ENCODE measurements at places on chromosomes 2 and 18. TPM values are rescaled to one million over a fixed set of nuclear protein-coding genes. Genes with fewer than 3 reads are reported as not detected.

The SFT2D3 gene
- total RNA-seq: 12.1 TPM

The COL6A3 gene
- total RNA-seq: 544 TPM

The GPR45 gene
- not detected for total RNA-seq

The MRO gene
- 0.40 TPM for total RNA-seq

The NETO1 gene
- not detected for total RNA-seq

The GMPPA gene
- 34.5 TPM for total RNA-seq

The BABAM2 gene
- total RNA-seq: 43.5 TPM

The UGT1A4 gene
- total RNA-seq: not detected

The MGAT4A gene
- 16.7 TPM for total RNA-seq

DNA sequence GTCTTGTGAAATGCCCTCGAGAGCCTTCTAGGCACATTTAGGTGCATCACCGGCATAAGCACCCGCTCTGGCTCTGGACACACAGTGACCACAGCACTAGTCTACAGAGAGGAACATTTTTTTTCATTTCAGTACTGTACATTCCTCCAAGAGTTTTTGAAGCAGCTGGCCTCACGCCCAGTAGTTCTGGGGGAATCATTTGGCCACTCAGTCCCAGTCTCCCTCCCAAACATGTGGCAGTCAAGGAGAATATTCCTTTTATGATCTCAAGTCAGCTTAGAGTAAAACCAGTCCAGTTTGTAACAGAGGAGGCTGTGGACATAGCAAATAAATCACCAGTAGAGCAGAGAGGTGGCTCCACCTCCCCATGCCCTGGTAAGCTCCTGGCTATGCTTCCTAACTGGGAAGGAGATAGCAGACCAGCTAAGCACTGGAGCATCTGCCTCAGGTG lies 48.1 kb downstream of the KCNE4 start:
- peak; percentile 33 for DNase-seq

- no peak for DNase-seq
Observed at GRCh38 chr18:8719192-8719591, 13.8 kb downstream of the MTCL1 start.

DNA sequence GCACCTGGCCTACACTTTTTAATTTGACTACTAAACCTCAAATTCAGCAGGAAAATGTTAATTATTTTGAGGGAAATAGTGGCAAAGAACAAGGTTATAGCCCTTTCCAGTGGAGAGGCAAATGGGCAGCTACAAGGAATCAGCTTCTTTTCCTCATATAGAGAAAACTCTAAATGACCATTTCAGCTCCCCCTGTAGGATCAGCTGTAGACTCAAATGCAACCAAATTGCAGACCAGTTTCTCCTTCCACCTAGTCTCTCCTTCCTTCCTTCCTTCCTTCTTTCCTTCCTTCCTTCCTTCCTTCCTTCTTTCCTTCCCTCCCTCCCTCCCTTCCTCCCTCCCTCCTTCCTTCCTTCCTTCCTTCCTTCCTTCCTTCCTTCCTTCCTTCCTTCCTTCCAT lies 158.2 kb downstream of the ZEB2 start:
- no peak for DNase-seq

GRCh38 chr2:196099916-196100315 lies 31.3 kb upstream of the DNAH7 start:
- DNase-seq: no peak

GRCh38 chr2:176122683-176123410 lies at the start of gene HOXD9:
Gene HOXD9 (plus strand): TSS chr2:176122719. CDS start chr2:176122769, 50 bp downstream.
- DNase-seq: no peak

GRCh38 chr2:85528355-85528754 lies 10.6 kb upstream of the MAT2A start:
- DNase-seq: no peak

GRCh38 chr2:159226059-159226461 lies 60.4 kb downstream of the WDSUB1 start:
- DNase-seq: no peak

- no peak for DNase-seq
Observed at GRCh38 chr2:101714118-101714517, 16.6 kb downstream of the MAP4K4 start.

GRCh38 chr2:17476830-17477229 lies 41.4 kb downstream of the RAD51AP2 start:
- DNase-seq: no peak

DNA sequence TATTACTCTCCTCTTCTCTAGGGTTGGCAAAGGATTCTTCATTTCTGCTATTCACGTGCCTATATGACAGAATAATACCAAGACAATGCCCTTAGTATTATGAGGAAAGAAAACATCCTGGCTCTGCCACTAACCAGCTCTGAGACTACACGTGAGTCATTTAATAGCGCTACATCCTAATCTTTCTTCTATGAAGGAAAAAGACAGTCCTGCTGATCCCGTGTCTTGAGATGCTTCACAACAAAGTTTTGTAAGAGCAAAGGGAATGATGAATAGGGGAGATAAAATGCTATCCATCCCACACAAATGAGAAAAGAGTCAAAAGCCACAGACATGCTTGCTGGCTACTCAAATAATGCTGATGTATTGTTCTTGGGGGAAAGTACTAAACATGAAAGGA lies 152.8 kb downstream of the PID1 start:
- no peak for DNase-seq

GRCh38 chr2:221346411-221346810 lies 225.7 kb downstream of the EPHA4 start:
- no peak for DNase-seq

- no peak for DNase-seq
Observed at GRCh38 chr2:231189571-231190495, 8.6 kb upstream of the ARMC9 start.

DNA sequence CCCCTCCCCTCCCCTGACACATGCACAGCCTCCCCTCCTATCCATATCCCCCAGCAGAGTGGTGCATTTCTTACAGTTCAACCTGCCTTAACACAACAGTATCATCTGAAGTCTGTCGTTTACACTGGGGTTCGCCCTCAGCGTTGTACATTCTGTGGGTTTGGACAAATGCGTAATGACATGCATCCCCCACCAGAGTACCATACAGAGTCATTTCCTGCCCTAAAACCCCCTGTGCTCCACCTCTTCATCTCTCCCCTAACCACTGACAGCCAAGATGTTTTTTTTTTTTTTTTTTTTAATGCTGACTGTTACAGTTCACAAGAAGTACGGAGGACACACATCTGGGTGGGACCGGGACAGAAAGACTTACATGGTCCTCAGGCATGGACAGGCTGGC lies 22.6 kb downstream of the POMC start:
- no peak for DNase-seq

GRCh38 chr2:12797815-12798214 lies 81.1 kb downstream of the TRIB2 start:
- DNase-seq: no peak

DNA sequence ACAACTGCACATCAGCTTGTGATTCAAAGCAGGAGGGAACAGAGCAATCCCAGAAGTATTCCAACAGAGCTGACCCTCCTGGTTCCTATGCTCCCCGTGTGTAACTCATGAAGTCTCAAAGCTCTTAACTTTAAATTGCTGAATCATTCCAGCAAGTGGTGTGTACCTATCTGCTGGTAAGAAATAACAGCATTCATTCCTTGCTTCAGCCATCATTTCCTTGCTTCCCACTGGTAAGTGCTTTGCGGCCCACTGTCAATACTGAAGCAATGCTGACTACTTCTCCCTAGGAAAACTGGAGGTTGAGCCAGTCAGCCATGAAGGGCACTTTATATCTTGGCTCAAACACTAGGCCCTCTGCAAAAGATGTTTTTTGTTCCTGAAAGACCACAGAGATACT lies 222.4 kb downstream of the EXOC6B start:
- DNase-seq: no peak

GRCh38 chr2:3461801-3462492 lies 57.4 kb downstream of the ADI1 start:
- DNase-seq: no peak

GRCh38 chr18:58732471-58732870 lies 61.2 kb downstream of the MALT1 start:
- no peak for DNase-seq

GRCh38 chr2:45860136-45861121 lies 209.0 kb downstream of the PRKCE start:
- DNase-seq: no peak

- DNase-seq: no peak
Observed at GRCh38 chr2:212477571-212477970, 61.0 kb downstream of the ERBB4 start.

DNA sequence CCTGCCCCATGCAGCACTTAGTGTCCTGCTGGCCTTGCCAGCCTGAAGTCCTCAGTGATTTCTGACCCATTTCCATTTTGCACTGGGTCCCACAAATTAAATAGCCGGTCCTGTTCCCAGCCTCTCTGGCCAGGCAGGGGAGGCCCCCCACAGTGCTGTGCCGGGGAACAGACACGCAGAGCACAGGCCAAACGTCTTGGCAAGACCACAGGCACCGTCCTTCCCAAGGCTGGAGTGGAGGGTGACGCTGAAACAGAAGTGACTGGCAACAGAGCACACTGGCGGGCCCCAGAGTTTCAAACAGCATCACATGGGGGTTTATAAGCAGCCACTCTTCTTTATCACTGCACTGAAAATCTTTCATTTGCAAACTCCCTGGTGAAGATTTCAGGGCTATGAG lies 52.2 kb downstream of the EDAR start:
- no peak for DNase-seq

- DNase-seq: no peak
Observed at GRCh38 chr2:96491860-96492497, 13.2 kb downstream of the NEURL3 start.

- DNase-seq: no peak
Observed at GRCh38 chr2:170177950-170178781, at the start of gene MYO3B. Gene MYO3B (plus strand): TSS chr2:170178147. CDS start chr2:170178288, 141 bp downstream.

DNA sequence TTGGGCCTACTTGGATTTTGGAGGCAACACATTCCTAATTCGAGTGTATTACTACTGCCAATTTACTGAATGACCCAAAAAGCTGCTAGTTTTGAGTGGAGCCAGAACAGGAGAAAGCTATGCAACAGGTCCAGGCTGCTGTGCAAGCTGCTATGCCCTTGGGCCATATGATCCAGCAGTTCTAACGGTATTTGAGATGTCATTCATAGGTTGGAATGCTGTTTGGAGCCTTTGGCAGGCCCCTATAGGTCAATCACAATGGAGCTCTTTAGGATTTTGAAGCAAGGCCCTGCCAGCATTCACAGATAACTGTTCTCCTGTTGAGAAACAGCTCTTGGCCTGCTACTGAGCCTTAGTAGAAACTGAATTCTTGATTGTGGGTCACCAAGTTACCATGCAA lies 368.7 kb downstream of the CDH19 start:
- no peak for DNase-seq

DNA sequence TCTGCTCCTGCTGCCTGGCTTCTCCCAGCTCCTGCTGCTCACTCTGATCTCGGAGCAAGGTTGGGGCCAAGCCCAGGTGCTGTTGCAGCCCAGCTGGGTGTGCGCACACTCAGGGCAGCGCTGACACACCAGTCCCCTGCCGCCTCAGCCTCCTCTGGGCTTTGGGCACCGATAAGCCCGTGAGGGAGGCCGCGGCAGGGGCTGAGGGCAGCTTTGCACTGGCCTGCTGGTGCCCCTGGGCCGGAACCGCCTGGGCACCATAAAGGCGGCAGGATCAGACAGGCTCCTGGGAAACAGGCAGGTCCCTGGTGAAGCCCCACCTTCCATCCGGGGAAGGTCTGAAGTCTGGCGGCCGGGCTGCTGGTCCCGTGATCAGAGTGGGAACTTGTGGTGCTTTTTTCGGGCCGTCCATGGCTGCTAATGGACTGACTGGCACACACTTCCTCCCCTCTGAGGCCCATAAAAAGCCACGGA lies 14.1 kb upstream of the EML6 start:
- no peak for DNase-seq

DNA sequence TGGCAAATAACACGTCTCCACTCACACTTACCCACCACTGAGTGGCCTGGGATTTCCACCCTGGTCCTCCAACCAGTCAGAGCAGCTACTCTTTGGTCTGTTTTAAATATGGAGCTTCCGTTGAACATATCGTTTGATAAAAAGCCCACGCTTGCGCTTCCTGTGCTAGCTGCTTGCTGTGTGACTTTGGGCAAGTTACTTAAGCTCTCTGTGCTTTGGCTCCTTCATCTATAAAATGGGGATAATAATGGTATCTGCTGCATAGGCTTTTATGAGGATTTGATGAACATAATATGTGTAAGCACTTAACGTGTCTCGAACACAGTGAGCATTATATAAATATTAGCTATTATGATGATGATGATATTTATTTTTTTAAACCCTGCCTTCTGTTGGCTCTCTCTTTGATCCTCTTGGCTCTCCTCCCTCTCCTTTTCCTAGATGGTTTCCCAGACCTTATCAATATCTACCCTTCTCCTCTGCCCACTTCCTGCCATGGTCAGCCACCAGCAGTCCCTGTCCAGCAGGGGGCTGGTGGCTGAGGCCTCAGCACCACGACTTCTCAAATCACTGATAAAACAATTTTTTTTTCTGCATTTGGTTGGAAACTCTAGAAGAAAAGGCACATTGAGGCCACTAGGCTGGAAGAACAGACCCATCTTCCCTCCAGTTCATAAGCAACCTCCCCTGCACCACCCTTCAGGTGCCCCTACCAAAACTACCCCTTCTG lies 191.9 kb downstream of the LOXHD1 start:
- DNase-seq: no peak

DNA sequence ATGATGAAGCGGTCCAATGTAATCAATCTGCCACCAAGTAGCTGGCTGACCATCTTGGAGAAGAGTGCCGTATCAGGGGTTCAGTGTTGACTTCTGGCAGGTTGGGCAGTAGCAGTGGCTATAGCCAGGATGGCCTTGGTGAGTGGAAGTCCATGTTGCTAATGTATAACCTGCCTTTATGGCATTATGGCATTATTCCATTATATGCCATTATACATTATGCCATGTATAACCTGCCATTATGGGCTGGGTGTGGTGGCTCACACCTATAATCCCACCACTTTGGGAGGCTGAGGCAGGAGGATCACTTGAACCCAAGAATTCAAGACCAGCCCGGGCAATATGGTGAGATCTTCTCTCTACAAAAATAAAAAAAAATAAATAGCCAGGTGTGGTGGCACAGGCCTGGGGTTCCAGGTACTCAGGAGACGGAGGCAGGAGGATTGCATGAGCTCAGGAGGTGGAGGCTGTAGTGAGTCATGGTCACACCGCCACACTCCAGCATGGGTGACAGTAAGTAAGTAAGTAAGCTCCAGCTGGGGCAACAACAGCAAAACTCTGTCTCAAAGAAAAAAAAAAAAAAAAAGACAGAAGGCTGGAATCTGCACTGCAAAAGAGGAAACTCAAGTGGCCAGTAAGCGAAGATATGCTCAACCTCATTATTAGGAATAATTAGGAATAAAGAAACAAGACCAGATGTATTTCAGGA lies 24.4 kb upstream of the EMILIN2 start:
- no peak for DNase-seq

DNA sequence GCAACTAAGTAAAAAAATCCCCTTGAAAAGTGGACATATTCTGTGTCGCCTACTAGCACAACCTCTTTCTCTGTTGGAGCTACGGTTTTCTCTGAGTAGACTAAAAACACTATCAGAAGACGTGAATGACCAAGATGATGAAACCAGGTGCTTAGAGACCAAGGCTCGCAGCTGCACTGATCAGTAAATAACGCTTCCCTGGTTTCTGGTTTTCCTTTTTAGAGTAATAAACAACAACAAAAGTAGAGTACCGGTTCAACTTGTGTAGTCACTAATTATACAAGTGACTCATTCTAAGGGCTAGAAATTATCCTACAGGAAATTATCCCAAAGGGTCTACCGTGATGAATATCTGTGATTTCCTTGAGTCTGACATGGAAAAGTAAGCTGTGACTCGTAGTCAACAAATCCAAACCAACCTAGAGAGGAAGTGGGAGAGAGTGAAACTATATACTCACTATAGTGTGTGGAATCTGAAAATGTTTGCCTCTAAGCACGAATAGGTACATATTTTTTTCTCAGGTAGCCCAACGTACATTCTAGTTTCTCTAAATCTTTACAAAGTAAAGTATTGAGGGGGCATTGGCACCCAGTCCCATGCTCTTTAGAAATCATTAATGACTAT lies 17.8 kb downstream of the RASGRP3 start:
- no peak for DNase-seq

Data from mesothelial cell of epicardium (in vitro differentiated cells).